ENCODE measurements at places on chromosomes 12 and 14.

DNA sequence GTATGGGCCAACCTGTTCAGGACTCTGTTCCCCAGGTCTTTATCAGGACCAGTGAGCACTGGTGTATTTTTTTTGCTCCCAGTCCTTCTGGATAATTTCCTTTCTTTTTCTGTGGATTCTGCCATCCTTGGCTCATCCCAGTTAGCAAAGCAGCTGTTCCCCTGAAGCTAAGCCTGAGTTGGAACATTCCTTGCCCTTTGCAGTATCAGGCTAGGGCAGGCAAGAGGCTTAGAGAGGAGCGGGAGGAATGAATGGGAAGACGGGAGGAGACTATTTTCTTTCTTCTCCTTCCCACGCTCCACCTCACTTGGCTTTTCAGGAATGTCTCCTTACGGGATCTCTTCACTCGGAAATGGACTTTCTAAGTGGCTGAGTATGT, 29.2 kb downstream of the ERG28 start:
- DNase-seq, result peak; percentile 20

DNA sequence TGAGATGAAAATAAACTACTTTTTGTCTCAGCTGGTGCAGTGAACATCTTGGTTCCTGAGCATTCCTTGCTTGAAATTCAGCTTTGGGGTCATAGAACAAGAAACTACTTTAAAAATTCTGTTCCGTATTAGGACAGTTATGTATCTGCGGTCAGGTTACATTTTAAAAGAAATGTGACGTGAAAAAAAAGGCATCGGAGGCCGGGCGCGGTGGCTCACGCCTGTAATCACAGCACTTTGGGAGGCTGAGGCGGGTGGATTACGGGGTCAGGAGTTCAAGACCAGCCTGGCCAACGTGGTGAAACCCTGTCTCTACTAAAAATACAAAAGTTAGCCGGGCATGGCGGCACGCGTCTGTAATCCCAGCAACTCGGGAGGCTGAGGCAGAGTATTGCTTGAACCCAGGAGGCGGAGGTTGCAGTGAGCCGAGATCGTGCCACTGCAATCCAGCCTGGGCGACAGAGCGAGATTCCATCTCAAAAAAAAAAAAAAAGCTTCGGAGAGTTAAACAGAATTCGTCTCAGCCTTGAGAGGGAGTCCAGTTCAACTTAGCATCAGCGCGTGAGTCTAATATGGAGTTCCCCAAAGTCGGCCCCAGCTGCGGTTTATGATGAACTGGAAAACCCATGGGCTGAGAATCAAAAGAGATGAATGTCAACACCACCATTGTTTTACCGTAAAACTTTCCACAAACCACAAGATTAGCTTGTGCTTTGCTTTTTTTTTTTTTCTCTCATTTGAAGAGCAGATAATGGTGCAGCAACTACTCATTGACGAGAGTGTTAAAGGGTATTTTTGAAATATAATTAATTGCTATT, 2.1 kb upstream of the SLC2A13 start:
- DNase-seq, result no peak

GRCh38 chr12:108214486-108214885, 85.4 kb downstream of the WSCD2 start:
- peak; percentile 11 for DNase-seq

DNA sequence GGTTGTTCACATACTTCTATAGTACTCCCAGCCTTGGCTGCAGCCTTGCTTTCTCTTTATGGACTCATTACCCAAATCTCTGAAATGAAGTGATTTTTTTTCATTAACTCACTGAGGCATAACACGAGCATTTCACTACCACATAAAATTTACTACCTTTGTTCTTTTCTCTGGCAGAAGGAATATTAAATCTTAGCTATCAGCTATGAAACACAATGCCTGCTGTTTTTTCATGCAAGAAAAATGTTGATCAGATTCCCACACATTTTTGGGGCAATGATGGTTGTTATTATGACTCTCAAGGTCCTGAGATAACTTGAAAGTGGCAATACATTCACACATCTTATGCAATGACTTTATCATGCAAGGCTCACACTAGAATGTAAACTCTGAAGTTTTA, 225.3 kb upstream of the ATP2B1 start:
- DNase-seq, result peak; percentile 15

DNA sequence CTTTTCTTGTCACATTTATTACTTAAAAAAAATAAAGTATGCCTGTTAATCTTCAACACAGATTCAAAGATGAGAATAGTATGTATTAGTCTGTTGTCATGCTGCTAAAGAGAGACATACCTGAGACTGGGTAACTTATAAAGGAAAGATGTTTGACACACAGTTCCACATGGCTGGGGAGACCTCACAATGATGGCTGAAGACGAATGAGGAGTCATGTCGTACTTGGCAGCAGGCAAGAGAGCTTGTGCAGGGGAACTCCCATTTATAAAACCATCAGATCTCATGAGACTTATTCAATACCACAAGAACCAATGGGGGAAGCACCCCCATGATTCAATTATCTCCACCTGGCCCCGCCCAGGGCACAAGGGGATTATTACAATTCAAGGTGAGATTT, 335.9 kb upstream of the GARIN2 start:
- no peak for DNase-seq

DNA sequence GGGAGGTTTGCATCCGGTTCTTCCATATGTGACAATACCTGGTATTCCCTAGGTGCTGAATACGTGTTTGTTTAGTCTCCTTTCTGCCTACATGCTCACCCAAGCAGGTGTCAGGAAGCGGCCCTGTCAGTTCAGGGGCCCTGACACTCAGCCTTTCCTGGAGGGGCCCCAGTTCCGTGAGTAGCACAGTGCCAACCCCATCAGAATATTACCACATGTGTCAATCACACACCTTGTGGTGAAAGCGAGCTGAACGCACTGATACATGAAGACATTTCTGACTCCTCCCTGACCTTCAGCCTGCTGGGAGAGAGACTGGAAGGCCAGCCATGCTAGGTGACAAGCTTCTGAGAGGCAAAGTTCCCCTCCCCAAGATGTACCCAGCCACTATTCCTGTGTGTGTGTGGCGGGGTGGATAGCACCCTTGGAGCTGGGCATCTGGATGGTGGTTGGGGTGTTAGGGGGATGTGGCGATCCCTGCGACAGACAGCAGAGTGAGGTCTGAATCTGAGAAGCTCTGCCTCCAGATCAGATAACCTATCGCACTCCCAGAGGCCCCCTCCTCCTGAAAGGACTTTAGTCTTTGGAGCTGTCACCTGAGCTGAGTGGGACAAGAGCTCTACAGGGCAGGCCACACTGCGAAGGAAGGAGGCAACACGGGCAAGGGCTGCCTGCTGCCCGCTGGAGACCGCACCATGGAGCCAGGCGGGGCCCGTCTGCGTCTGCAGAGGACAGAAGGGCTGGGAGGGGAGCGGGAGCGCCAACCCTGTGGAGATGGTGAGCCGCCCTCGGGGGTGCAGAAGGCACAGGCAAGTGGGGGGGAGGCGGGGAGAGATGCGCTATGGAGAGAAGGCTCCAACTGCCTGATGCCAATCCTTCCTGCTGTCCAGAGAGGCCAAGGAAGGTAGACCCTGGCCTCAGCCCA, at the start of gene SOAT2:
Gene SOAT2 (plus strand): TSS at position 604 of the 925 bp plus-strand sequence. CDS start 92 bp downstream, at position 696.
- DNase-seq, result no peak

DNA sequence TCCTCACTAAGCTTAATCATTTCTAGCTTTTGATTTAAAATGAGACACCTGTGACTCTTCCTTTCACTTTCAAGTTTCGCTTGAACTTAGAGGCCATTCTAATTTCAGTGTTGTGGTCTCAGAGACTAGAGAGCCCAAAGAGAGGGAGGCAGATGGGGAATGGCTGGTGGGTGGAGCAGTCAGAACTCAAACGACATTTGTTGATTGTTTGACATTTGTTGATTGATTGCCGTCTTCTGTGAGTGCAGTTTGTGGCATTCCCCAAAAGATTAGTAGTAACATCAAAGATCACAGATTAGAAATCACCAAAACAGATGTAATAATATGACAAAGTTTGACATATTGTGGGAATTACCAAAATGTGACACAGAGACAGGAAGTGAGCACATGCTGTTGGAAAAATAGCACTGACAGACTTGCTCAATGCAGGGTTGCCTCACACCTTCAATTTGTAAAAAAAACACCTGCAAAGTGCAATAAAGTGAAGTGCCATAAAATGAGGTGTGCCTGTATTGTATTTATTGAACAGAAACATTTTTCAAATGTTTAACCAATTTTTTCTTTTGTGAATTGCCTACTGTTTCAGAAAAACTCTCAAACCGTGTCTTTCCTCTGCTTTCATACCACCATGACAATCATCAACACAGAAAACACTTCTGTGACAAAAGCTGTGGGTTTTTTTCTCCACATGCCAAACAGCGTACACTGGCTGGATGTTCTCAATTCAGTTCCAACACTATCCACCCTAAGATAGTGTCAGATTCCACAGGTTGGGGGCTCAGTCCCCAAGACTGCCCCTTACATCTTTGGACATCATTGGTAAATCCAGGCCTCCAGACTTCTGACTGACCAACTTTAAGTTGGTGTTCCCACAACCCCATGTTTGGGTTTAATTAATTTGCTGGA, 376.3 kb upstream of the RGS6 start:
- DNase-seq, result peak; percentile 47

DNA sequence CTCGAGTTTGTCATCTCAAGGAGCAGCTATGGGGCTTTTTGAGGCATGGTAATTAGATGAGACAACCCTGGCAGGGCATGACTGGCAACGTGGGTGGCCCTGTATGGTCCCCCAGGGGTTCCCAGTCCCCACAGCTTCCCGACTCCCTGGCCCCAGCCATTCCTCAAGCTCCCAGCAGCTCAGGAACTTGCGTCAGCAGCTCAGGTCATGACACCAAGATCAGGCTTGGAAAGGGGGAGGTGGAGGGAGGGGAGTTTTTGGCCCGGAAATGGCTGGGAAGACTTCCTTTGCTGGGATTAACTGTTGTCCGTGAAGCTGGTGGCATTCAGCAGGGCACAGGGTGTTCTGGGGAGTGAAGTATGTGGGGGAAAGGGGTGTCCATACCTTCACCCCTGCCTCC, 10.4 kb upstream of the NRIP2 start:
- peak; percentile 81 for DNase-seq

DNA sequence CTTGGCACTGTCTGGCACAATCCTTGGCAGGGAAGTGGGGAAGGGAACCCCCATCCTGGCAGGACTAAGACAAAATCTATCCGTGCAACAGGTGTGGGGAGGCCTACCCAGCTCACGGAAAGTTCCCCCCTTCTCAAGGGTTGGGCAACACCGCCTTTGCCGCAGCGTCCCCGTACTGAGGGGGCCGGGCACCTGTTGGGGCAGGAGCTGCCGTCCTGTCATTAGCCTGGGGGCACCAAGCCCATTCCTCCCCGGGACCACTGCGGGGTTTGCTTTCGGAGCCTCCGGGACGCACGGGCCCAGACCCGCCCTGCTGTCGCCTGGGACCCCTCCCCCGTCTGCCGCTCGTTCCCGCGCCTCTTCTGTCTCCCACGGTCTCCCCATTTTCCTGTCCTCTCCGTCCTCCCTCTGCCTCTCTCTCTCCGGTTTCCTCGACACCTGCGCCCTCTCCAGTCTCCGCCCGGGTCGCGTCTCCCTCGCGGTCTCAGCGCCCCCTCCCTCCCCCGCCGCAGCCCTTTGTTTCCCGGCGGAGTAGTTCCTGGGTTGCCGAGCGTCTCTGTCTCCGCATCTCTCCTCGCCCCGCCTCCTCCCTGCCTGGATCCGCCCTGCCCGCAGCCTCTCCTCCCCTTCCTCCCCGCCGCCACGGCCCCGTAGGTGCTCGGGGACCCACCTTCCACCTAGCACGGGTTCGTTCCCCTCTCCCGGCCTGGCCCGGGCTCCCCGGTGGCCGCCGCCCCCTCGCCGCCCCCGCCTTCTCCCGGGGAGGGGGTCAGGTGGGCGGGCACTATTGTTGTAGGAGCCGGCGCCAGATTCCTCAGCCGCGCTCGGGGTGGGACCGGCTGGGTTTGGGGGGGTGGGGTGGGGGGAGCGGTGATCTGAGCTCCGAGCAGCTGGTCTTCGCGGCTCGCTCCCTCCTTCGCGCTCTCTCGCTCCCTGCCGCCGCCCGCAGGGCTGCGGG, at the start of gene CACNB3:
Gene CACNB3 (plus strand): TSS at position 624 of the 958 bp plus-strand sequence. CDS start 434 bp downstream, outside the sequence.
- DNase-seq, result peak; percentile 52

GRCh38 chr14:23025151-23025814, 9.4 kb downstream of the PSMB5 start:
- no peak for DNase-seq

DNA sequence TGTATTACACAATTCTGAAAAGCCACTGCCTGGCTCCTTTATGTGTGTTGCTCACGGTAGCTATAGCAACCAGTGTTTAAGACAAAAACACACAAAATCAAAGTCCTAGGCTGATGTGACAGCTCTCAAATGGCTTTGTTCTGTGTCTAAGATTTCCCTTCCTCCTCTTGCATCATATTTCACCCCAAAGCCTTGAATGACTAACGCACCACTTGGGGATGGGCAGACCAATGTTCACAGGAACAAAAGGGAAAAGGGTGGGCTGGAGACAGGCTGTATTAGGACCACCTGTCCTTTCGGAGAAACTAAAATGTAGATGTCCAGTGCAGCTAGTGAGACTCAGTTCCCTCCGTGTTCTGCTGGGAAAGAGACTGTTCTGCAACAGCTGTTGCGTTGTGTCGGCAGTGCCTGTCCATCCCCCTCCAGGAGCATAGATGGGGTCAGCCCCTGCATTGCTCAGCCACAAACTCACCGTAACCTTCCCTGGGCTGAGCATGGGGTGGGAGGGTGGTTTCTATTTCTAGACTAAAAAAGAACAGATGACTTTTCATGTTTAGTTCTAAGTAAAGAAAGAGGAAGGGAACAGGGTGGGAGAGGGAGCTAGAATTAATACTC, 26.8 kb upstream of the DAAM1 start:
- peak; percentile 83 for DNase-seq

- DNase-seq, result no peak
Observed at GRCh38 chr14:55574988-55575387, 5.0 kb upstream of the KTN1 start.

- DNase-seq, result no peak
Observed at GRCh38 chr14:49962621-49963020, 69.7 kb downstream of the ARF6 start.

GRCh38 chr12:24328261-24328660, 378.8 kb upstream of the SOX5 start:
- DNase-seq, result no peak

DNA sequence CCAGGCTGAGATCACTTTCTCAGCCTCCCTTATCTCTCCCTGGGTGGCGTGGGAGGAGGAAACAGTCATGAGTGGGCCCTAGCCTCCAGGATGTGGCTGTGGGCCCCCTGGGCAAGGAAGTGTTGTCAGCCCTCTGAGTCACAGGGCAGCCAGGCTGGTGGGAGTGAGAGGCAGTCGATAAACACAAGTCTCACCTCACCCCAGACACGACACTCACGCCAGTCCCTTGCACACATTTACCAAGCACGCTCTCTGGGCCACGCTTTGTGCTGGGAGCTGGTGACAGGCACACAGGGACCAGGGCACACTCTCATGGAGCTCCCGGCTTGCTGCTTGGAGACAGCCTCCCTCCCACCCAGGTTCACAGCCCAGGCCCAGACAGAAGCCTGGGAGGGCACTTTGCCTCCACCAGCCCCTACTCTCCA, 1.9 kb upstream of the KRT79 start:
- peak; percentile 78 for DNase-seq

DNA sequence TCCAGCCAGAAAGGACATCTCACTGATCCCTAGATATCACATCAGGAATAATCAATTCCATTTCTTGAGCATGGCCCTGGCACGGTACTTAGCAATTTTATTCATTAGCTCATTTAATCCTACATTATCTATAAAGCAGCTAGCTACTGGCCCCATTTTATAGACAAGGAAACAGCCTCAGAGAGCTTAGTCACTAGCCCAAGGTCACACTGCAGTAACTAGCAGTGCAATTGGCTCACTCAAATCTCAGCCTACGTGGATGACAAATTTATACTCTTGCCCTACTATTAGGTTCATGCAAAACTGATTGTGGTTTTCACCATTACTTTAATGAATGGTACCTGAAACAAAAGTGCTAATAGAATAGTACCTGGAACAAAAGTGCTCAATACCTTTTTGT, 41.7 kb downstream of the NUAK1 start:
- peak; percentile 70 for DNase-seq

GRCh38 chr12:113396828-113397496, 6.7 kb downstream of the SDS start:
- no peak for DNase-seq
